ENCODE measurements at places on chromosomes 3 and 15.
A peak's percentile ranks its signal among the peaks of the same experiment; 100 is the strongest.

- DNase-seq, result no peak
Observed at GRCh38 chr15:99435877-99436541, 129.8 kb upstream of the MEF2A start.

GRCh38 chr3:151467069-151467468, 6.2 kb upstream of the IGSF10 start:
- DNase-seq, result no peak

DNA sequence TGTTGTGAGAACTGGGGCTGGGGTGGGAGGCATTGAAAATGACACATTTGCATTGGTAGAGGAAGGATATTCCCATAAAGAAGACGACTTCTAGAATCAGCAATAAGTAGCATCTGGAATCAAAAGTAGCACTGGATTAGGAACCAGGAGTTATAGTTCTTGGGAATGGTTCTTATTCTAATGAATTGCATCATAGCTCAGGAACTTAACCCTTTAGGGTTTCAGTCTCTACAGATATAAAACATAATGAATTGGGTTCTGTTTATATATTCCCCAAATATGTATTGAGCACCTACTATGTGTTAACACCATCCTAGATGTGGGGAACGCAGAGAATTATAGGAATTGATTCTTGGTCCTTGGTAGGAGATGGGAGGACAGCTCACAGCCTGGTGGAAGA, 16.3 kb upstream of the SNRK start:
- no peak for DNase-seq

- DNase-seq, result no peak
Observed at GRCh38 chr15:29123171-29123570, 146.5 kb downstream of the NSMCE3 start.

GRCh38 chr3:158313338-158313927, 203.5 kb downstream of the RSRC1 start:
- DNase-seq, result peak; percentile 67

All from ELR (cell line).